ENCODE measurements at places on chromosomes 2 and 18.
A peak's percentile ranks its signal among the peaks of the same experiment; 100 is the strongest.

DNA sequence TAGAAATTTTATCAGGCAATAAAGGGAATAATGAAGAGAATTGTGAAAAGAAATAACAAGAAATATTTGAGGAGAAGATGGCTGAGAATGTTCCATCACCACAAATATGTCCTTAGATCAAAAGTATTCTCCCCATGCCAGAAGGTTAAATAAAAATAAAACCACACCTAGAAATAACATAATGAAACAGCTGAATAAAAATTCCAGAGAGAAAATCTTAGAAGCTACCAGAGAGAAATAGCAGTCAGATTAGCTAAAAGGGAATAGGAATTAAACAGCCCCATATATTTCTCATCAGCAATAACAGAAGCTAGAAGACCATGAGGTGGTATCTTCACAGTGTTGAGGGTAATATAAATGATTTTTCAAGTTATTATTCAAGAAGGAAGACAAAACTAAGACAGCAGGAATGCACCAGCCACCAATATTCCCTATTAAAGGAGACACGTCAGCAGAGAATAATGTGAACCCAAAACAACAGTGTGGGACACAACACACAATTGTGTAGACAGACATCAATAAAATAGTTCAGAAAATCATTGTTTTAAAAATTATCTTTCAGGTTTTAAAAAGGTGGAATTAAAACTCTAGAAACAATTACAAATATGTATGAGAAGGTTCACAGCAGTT, 82.0 kb upstream of the NEDD4L start:
- no peak for DNase-seq

- DNase-seq, result no peak
These were observed 1026.2 kb upstream of the ZEB2 start for GRCh38 chr2:145546091-145546490.

GRCh38 chr2:171669121-171669520, 18.1 kb upstream of the DYNC1I2 start:
- DNase-seq, result no peak

- no peak for DNase-seq
These were observed 253.4 kb downstream of the PIEZO2 start for GRCh38 chr18:10895976-10896375.

- DNase-seq, result peak; percentile 64
These were observed 95.0 kb downstream of the RNF144A start for GRCh38 chr2:7012141-7012764.

DNA sequence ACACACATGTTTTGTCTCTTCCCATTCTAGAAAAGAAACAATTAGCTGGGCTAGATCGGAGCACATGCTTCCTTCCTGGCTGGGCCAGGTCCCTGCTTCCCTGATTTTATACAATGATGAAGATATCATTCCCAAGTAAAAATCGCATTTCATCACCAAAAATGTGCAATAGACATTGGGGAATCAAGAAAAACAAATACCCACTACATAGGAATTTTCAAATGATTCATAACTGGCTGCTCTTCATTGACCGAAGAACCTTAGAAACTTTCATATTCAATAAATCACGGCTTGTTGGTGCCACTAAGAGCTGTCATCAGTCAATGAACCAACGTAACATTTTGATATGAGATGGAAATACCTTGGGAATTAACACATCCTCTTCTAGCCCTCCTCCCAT, 373.6 kb upstream of the TRIB2 start:
- DNase-seq, result no peak

DNA sequence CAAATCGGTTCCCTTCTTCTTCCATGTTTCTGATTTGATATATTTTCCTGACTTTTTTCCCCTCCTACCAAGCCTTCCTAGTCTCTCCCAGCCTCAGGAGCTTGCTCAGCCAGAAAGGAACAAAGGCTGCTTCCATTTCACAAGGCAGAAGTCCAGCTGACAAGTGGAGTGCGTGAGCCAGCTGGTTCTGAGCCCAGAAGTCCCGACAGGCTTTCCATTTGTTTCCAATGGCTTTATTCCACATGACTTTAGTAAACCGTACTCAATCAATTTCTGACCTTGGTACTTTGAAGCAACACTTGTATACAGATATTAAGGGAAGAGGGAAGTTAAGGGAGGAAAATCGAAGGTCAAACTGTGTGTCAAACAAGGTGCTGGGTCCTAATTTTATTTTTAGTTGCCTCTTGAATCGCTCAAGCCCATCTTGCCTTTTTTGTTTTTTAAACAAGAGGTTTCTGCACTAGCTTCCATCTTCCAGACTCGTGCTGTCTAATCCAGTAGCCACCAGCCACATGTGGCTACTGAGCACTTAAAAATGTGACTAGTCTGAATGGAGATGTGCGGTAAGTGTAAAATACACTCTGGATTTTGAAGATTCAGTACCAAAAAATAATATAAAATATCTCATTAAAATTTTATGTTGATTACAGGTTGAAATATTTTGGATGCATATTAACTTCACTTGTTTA, 36.2 kb downstream of the WIPF1 start:
- DNase-seq, result no peak

GRCh38 chr2:127174136-127174535, 46.0 kb downstream of the CYP27C1 start:
- DNase-seq, result peak; percentile 19

- DNase-seq, result peak; percentile 68
These were observed 1.3 kb downstream of the NEUROD1 start for GRCh38 chr2:181678861-181679543.

DNA sequence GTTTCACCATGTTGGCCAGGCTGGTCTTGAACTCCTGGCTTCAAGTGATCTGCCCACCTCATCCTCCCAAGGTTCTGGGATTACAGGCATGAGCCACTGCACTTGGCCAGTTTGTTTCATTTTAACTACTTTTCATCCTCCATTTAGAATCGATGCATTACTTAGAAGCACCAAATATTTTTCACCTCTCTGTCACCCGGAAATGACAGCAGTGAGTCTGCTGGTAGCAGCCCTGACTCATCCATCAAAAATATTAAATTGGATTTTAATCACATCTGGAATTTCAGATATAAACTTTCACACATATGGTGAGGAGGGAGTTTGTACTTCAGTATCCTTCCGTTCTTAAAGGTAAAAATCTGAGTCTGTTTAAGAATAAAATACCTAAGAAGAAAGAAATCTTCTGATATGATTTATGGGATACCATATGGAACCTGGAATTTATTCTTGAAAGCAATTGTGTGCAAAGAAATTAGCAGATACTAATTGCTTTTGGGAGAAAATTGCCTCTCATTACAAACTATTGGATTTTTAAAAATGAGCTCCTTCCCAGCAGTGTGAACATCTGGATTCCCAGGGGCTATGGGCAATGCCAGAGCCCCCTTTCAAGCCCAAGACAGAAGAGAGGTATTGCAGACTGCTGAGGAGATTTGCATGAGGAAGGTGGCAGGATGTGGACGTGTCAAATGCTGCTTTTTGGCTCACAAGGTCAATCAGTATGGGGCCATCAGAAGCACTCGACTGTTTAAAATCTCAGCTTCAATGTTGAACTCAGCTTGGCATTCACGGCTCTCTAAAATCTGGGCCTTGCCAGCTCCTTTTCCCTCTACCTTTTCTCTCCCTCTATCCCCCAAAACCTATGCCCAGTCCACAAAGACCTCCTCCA, 279.5 kb upstream of the SIX2 start:
- no peak for DNase-seq

- DNase-seq, result peak; percentile 50
These were observed 216.3 kb upstream of the DTNA start for GRCh38 chr18:34493566-34494358.

DNA sequence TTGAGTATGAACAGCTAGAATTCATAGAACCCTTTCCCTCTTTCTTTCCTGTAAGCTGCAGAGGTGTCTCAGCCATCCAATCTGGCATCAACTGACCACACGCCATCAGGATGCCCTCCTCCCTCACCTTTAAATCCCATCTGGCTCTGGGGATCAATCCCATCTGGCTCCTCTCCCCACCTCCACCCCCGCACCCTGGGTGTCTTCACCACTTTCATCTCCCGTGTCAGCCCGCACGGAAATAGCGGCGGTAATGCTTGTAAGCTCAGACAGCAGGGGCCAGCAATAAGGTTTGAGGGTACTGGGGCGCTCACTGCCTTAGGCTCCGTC, 508 bp upstream of the TUBA4B start:
- no peak for DNase-seq

- no peak for DNase-seq
These were observed 8.8 kb downstream of the NABP1 start for GRCh38 chr2:191686729-191687128.

DNA sequence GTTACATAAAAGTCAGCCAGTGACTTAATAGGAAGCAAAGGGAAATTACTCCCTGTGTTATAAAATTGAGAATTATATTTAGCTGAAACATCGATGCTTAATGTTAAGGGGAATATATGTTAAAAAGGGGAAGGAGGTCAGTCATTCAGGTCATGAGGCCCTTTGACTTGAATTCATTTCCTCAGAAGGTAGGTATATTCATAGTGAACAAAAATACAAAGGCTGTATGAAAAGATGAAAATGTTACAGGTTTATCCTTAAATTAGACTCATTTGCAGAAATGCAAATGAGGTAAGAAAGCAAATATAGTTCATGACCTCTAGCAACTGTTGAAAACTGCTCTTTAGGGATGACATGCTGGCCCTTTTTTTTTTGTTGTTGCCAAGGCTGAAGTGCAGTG, 20.8 kb downstream of the MSH6 start:
- DNase-seq, result no peak

DNA sequence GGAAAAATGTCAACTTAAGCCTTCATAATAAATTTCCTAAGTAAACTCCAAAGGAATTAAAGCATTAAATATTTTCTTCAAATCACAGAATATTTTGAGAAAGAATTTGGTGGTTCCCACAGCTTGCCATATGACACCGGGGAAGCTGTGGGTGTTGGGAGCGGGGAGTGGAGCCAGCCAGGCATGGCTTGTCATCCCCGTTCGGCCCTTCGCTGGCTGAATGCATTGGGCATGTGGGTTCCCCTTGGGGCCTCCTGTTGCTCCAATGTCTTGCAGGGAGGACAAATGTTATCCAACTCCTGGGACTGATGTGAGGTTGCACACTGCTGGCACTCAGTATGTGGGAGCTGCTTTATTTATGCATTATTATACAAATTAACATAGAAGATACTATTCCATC, 18.6 kb downstream of the NGEF start:
- no peak for DNase-seq

DNA sequence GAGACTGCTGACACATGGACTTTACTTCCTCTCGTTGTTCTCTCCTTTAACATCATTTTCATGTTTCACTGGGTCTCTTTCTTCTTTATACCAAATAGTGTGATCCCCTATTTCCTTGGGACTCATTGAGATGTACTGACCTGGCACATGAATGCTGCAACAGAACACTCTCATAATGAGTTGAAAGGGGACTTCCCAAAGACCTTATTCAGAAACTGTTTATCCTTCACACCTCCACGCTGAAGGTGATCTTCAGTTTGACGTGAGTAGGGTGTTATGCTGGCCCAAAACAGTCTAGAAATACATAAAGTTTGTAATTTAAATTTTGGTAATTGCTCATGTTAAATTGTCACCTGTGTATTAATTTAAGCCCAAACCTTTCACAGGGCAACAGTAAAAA, 1096.8 kb upstream of the GYPC start:
- no peak for DNase-seq

GRCh38 chr2:138930571-138930970, 150.4 kb upstream of the NXPH2 start:
- no peak for DNase-seq

GRCh38 chr2:238291550-238292281, 3.3 kb upstream of the PER2 start:
- no peak for DNase-seq

DNA sequence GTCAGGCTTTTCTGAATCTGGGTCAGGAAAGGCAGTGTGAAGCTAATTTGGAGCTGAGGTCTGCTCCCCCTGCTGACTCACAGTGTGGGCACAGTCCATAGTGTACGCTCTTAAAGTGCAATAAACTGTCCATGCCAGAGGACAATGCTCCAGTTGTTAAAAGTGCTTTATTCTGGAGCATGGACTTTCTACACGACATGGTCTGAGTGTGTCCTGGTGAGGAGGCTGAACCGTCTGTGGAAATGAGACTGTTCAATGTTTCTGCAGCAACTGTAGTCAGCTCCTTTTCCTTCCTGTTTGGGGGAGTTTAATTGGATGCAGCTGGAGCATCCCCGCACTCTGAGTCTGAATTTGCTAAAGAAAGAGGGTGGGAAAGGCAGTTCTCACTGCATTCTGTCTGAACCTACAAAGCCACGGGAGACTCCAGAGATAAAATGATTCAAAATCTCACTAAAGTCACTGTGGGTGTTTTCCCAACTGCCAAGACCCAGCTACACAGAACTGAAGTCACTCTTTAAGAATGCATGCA, 110.2 kb upstream of the TRIB2 start:
- no peak for DNase-seq

DNA sequence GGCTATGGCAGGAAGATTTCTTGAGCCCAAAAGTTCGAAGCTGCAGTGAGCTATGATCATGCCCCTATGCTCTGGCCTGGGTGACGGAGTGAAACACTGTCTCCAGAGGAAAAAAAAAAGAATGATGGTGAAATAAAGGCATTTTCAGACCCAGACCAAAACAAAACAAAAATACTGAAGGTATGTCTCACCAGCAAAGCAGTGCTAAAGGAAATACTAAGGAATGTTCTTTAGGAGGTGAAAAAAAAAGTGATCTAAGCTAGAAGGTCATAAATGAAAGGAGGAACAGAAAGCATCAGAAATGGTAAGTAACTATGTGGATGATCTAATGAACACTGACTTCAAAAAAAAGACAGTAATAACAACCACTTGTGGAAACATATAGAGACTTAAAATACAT, 18.7 kb downstream of the SS18 start:
- no peak for DNase-seq

GRCh38 chr2:20558391-20559150, 92.3 kb downstream of the HS1BP3 start:
- no peak for DNase-seq

GRCh38 chr2:138559641-138560040, 58.1 kb downstream of the SPOPL start:
- no peak for DNase-seq

GRCh38 chr2:161388146-161388779, 27.8 kb upstream of the TBR1 start:
- DNase-seq, result no peak

GRCh38 chr2:48417856-48418838, 111.8 kb upstream of the STON1 start:
- DNase-seq, result no peak

- no peak for DNase-seq
These were observed 117.9 kb downstream of the PTRHD1 start for GRCh38 chr2:24675338-24675737.

GRCh38 chr18:23401400-23402347, 51.4 kb upstream of the RIOK3 start:
- peak; percentile 76 for DNase-seq

GRCh38 chr2:75570948-75571729, 10.4 kb upstream of the EVA1A start:
- DNase-seq, result peak; percentile 51

GRCh38 chr2:11483806-11484617, 18.1 kb upstream of the E2F6 start:
- no peak for DNase-seq

GRCh38 chr18:77442393-77442792, 192.7 kb downstream of the GALR1 start:
- no peak for DNase-seq

Data from NCI-H524 (cell line).